ENCODE measurements at places on chromosomes 13 and 19.

DNA sequence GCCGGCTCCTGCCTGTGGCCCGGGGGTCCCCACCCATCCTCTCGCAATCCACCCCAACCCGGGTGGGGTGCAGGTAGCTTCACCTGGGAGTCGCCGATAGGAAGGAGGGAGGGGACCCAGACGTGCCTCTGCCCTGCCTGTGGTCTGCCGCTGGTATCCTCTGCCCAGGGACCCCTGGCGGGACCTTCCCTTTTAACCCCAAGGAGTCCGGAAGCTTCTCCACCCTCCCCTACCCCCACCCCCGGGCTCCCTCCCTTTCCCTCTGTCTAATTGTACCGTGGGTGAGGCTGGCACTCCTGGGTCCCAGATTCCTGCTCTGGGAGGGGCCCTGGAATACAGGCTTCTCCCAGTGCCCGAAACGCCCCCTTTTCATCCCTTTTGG is at the start of gene KLK10:
KLK10 (minus strand) TSS at position 166 of the 382 bp plus-strand sequence. CDS start 579 bp downstream, outside the sequence.
- no peak for DNase-seq

DNA sequence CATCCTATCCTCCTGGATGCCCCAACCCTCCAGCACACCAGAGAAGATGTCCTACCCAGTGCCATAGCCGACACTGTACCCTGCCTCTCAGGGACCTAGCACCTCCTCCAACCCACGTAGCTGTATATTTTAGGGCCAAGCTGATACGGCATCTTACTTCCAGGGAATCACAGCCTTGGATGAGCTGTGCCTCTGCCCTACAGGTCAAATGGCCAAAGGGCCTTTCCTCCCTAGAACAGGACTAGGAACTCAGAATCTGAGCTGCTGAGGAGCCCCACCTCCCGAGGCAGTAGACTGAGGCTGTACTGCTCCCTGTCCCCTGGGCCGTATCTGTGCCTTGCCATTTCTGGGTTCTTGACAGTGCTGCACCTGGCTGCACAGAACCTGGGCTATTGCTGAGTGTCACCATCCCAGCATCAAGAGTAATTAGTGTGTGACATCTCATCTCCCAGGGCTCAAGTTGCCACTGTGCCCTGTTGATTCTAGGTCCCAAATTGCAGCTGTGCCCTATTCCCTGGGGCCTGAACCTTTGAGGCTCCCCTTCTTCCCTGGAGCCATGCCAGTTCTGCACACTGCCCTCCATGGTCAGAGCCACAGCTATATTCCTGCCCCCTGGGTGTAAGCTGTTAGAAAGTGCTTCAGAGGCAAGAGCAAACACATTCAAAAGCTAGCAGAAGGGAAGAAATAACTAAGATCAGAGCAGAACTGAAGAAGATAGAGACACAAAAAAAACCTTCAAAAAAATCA is 41.0 kb downstream of the VWA8 start:
- DNase-seq = no peak

DNA sequence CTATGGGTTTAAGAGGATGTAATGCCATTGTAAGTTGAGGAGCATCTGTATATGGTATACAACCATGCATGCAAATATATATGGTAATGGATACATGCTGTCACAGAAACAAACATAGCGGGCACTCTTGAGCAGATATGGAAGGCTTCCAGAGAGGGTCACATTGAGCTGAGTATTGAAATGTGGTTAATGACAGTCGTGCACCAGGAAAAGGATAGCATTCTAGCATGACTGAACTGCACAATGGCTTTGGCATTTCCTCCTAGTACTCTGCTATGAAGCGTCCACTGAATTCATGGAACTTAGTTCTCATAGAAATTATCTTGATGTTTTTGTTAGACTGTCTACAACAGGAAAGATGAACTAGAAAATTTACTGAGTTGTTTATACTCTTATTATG is 25.2 kb downstream of the DGKH start:
- DNase-seq = no peak

- no peak for DNase-seq
Measured at GRCh38 chr19:36256853-36257519, 42.1 kb downstream of the ZNF146 start.

DNA sequence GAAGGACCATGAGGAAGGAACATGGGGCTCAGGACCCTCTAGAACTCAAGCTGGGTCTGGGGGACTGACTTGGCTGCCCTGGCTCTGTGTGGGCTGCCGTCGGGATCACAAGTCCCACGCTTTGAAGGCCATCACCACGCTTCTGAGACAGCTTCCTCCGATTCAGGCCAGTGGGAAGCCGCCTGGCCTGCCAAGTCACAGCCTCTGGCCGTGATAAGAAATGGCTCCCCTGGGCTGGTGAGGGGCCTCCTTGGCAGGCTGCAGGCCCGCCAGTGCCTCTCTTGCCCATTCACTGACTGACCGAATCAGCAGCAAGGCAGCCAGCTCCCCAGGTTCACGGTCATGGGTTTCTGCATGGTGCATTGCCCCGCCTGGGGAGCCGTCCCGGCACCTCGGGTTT is 48.8 kb downstream of the COMP start:
- DNase-seq = no peak

- no peak for DNase-seq
Measured at GRCh38 chr13:111941845-111942447, 125.0 kb upstream of the SOX1 start.

DNA sequence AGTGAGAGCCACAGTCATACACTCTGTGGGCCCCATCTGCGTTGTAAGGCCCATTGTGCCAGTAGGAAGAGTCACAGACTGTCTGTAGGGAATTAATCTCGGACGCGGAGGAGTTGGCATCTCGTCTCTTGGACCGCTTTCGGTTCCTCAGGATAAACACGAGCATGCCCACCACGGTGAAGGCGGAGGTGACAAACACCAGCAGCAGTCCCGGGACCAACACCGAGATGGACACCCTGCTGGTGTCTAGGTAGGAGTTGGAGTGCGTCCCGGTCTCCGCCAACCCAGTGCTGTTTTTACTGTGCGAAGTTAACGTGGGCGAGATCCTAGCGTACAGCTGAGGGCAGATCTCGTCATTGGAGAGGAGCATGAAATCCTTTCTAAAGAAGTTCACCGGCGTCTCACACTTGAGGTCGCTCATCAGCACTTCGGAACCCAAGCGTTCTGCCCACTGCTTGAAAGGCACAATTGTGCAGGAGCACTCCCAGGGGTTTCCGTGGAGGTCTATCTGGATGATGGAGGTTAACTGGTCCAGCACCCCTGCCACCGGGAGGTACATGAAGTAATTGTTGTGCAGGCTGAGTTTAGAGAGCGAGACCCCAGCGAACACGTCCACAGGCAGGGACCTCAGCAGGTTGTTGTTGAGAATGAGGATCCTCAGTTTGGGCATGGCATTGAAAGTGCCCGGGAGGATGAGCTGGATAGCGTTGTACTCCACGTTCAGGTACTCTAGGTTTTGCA is 2.7 kb downstream of the SLITRK1 start:
- DNase-seq = no peak

GRCh38 chr19:14611051-14611450 is 28.2 kb downstream of the CLEC17A start:
- DNase-seq = no peak

DNA sequence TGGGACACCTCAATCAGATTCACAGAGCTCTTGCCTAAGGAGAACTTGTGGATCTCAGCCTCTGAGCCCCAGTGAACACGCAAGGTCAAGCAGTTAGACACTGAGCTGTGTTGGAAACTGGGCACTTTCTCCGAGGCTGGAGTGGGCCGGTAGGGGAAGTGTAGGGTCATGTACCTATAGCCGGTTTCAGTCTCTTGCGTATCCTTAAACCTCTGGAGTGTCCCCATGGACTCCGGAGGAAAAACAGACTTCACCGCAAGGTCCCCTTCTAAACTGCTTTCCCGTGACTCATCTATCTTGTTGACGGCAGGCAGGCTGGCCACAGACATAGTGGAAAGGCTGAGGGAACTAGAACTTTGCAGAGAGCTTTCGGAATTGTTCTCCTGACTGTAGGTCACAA is 11.3 kb downstream of the IQCN start:
- DNase-seq = no peak
